CD14-positive monocyte (primary cell): ENCODE measurements at places on chromosomes 13 and 19.

DNA sequence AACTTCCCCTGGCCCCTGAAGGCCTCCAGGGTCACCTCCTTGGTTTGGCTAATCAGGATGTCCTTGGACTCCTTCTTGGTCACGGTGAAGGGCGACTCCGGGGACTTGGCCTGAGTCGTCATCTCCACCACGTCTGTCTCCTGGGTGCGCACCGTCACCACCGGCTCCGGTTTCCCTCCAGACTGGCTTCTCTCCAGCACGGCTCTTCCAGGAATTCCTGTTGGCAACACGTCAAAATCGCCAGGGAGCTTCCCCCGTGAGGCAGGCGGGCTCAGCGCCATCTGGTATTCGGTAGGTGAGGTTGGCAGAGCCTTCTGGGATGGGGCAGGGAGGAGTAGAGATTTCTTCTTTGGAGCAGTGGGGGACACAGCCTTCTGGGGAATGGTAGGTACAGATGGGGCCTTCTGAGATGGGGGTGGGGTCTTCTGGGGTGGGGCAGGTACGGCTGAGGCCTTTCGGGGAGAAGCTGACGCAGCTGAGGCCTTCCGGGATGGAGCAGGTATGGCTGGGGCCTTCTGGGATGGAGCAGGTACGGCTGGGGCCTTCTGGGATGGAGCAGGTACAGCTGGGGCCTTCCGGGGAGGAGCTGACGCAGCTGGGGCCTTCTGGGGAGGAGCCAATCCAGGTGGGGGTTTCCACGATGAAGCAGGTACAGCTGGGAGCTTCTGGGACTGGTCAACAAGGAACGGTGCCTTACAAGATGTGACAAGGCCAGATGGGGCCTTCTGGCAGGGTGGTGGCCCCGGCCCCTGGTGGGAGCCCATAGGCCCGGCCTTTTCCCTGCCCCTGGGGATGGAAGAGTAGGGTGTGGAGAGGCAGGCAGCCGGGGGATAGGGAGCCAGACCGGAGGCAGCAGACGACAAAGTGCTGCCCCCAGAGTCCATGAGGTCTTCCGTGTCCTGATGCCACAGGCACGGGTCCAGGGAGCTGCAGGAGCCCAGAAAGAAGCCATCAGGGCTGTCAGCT lies 3.8 kb downstream of the GARIN5B start:
- DNase-seq: no peak

GRCh38 chr19:7149956-7150705 lies 80.6 kb downstream of the ZNF557 start:
- no peak for DNase-seq

GRCh38 chr13:26280822-26281221 lies 26.9 kb downstream of the CDK8 start:
- DNase-seq: no peak

DNA sequence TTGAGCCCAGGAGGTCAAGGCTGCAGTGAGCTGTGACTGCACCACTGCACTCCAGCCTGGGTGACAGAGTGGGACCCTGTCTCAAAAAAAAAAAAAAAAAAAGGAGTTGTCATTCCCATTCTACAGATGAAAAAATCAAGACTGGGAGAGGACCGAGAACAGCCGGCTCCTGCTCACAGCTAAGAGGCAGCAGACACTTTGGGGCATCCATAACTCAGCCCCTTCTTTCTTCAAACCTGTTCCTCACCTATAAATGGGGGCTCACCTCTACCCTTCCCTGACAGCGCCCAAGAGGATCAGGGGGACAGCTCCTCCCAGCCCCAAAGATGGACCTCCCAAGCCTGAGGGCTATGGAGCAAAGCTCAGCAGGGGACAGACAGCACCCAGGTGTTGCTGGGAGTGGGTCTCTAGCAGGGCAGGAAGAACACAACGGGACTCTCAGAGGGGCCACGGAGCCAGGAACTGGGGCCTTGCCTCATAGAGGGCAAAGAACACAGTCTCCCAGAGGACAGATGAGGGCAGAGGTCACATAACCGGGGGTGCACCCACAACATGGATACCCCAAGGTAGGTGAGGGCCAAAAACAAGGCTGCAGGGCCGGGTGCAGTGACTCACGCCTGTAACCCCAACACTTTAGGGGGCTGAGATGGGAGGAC lies 3.4 kb upstream of the KLF16 start:
- DNase-seq: no peak

GRCh38 chr19:32550666-32551065 lies 30.3 kb upstream of the PDCD5 start:
- DNase-seq: no peak

DNA sequence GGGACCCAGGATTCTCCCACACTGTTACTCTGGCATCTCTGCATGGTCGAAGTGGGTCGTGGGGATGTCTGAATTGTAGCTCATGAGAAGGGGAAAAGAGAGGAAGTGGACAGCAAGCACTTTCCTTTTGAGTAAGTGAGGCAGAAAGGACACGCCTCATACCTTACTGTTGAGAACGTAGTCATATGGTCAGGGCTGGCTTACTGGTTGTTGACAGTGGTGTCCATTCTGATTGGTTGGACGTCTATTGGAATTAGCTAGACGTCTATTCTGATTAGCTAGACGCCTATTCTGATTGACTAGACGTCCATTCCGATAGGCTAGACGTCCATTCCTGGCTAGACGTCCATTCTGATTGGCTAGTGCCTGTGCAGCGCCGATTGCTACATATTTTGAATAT lies 12.4 kb downstream of the GRIN2D start:
- DNase-seq: no peak

DNA sequence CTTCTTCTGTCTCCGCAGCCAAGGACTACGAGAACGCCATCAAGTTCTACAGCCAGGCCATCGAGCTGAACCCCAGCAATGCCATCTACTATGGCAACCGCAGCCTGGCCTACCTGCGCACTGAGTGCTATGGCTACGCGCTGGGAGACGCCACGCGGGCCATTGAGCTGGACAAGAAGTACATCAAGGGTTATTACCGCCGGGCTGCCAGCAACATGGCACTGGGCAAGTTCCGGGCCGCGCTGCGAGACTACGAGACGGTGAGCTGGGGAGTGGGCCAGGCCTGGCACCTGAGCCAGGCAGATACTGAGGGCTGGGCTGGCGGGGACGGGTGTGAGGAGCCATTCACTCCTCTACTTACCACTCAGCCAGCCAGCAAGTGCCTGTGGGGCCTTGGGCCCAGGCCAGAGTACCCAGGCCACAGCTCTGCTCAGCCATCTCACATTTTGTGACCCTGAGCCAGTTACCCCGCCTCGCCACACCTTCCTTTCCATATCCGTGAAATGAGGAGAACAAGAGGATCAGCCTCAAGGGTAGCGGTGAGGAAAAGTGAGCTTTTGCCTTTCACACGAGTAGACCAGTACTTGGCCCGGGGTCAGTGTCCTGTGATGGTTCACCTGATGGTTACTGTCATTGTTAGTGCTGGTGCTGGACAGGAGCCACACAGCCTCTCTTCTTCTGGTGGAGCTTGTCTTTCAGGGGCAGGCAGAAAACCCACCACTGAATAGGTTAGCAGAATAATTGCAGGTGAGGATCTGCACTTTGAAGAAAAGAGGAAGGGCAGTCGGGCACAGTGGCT lies 7.0 kb downstream of the PPP5C start:
- DNase-seq: no peak

DNA sequence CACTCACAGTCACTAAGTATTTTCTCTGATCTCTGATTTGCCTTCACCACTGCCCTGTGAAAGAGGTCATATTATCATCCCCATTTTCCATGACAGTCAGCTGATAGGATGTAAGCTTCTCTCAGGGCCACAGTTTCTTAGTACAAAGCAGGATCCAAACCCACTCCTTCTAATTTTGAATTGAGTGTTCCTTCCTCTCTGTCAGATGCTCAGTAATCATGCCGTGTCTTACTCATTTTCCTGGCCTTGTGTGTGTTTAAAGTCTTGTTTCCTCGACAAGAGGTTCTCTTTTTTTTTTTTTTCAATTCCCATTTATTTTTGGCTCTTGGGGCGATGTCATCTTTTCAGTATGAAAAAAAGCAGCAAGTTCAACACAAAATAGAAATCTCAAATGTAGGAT lies 72.3 kb downstream of the NAA16 start:
- peak; percentile 32 for DNase-seq

DNA sequence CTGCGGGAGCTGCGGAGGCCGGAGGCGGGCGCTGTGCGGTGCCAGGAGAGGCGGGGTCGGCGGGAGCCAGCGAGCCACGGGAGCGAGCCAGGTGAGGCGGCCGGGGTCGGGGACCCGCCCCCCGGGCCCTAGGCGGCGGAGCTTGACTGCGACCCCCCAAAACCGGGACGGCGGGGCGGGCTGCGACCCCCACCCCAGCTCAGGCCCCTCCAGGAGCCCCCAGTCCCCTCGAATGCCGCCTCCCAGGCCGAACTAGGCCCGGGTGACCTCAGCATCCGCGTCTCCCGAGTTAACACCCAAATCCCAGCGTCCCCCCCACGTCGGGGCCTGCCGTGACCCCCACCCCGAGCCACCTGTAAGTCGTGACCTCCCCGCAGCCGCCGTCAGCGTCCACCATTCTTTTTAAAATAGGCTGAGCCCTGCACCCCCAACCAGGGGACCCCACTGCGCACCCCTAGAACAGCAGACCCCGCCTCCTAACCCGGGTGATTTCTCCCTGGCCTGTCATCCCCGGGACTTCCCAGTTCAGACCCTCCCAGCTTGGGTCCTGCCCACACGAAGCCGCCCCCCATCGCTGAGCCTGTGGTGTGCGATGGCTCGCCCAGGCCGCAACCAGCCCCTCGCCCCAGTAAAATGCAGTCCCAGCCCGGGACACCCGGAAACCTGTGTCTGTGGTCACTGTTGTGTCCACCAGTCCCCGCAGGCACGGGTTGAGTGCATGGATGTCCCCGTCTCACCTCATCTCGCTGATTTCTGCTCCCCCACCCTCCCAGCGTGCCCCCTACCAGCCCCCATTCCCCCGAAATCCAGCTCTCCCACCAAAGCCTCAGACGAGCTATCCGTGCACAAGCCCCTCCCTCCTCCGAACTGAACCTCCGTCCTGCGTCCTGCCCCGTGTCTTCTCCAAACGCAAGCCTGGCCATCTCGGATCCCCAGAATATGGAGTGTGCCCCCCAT lies 551 bp downstream of the FZR1 start:
- DNase-seq: peak; percentile 50

DNA sequence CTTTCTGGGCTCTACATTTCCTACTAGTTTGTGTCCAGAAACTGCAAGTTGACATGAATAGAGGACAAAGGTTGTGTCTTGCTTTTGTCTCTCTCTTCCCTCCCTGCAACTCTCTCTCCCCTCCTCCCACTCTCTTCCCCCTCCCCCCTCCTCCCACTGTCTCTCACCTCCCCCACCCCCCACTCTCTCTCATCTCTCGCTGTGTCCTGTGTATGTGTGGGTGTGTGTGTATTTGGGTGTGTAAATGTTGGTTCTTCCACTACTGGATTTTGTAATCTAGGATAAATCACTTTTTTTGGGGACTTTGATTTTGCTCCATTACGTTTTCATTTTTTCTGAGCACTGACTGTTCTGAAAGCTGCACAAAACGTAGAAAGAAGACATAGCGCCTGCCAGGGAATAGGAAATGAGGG lies 48.4 kb downstream of the AKAP11 start:
- DNase-seq: no peak

- DNase-seq: peak; percentile 29
Measured at GRCh38 chr13:77184455-77184854, 142.4 kb downstream of the MYCBP2 start.

GRCh38 chr13:111945086-111945485 lies 121.9 kb upstream of the SOX1 start:
- DNase-seq: no peak

GRCh38 chr19:55377356-55378131 lies 918 bp downstream of the TMEM190 start:
- DNase-seq: no peak

DNA sequence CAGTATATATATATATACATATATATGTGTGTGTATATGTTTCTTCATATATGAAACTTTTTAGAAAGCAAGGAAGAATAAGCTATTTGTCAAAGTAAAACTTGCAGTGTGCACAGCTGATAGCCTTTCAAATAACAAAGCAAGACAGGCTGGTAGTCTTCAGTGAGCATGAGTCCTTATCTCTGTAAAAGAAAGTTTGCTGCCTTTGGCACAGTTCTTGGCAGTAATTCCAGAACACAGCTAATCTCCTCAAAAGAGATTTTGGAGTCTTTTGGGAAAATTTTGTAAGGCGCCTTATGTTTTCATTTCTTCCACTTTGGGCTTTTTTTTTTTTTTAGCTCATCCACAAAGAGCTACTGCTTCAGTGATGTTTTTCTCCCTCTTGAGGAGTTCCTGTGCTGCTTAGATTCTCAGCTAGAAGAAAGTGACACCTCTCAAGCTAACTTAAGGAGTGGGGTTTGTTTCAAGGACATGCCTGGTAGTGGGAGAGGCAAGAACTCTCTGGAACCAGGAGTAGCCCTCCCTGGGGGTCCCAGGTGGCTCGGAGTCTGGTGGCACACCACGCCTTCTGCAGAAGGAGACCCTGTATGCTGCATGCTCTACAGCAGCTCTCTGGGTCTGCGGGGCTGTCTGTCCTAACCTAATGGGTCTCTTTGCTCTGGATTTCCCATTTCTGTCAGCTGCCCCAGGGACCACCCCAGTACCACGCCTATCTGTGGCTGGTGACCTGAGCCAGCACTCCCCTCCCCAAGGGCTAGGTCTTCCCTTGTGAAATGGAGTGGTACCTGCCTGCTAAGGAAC lies 58.8 kb downstream of the TNFRSF19 start:
- no peak for DNase-seq
